CD4-positive, alpha-beta T cell treated with Interleukin-21 for 1 hour (primary cell): ENCODE measurements at places on chromosomes 5 and 9.

DNA sequence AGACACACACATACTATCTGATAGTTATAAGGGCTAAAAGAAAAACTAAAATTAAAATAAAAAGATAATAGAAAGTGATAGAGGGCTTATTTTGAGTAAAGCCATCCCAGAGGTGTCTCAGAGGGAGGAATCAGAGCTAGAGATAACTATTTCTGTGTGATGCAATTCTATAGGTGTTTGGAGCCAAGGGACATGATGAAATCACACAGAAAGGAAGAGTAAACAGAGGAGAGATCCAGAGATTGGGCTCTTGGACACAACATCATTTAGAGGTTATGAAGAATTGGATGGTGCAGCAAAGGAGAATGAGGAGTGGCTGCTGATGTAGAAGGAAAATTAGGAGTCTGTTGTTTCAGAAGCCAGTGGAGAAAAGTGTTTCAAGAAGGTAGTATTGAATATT, 393.5 kb downstream of the DIRAS2 start:
- no peak for DNase-seq

- DNase-seq, result no peak
Observed at GRCh38 chr5:88398316-88398715, 129.7 kb upstream of the TMEM161B start.

- no peak for DNase-seq
Observed at GRCh38 chr5:149145138-149145537, 3.8 kb downstream of the ABLIM3 start.

DNA sequence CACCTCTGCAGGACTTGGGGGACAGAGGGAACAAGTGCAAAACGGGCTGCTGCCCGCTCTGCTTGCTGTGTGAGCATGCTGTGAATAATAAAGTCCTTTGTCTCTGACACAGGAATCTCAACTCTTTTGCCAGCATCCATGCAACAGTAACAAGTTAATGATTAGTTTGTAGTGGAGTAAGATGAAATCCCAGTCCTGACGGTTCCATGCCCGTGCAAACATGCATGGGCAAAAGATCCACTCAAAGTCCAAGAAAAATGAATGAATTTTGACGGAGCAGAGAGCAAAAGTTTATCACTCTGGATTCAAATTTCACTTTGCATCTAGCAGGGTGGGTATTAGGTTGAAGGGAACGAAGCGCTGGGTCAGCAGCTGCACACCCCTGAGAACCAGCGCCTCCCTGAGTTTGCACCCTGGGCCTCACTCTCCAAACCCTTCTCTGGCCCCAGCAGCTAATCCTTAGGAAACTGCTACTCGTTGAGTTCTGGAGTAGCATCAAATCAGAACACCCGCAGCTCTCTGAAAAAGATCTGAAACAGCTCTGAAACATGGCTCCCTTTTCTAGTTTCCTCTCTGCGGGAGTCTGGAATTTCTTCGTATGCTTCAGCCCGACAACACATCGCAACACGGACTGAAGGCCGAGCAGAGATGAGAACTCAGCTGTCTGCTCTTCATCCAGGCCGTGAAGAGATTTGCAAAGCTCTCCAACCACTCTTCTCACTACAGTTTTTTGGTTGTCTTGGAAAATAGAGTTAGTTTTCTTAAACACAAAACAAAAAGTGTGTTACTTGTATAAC, 45.6 kb upstream of the RUFY1 start:
- DNase-seq, result no peak

GRCh38 chr5:14790220-14790619, 81.4 kb downstream of the ANKH start:
- DNase-seq, result no peak

GRCh38 chr5:163548649-163549048, 43.2 kb downstream of the MAT2B start:
- DNase-seq, result peak; percentile 1

DNA sequence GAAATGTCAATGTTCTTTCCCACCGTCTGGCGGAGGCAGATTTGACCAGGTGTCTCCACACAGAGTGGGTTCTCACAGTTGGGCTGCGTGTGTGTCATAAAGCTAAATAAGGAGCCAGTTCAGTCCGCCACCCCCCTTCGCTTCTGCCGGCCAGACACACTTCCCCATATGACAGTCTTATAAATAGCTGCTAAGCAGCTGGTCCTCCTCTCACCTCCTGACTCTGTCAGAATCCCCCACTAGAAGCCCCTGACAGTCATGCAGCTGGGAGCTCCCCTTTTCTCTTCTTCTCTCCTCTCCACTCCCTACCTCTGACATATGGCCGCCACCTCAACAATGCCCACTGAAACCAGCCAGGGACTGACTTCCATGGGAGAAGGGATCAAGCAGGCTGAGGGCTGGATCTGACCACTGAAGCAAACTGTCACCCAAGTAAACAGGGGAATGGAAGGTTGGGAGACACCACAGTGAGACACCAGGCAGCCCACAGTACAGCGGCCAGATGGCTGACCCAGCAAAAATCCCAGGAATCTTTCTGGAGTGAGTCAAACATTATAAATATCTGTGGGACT, 141.9 kb upstream of the EFNA5 start:
- DNase-seq, result no peak

DNA sequence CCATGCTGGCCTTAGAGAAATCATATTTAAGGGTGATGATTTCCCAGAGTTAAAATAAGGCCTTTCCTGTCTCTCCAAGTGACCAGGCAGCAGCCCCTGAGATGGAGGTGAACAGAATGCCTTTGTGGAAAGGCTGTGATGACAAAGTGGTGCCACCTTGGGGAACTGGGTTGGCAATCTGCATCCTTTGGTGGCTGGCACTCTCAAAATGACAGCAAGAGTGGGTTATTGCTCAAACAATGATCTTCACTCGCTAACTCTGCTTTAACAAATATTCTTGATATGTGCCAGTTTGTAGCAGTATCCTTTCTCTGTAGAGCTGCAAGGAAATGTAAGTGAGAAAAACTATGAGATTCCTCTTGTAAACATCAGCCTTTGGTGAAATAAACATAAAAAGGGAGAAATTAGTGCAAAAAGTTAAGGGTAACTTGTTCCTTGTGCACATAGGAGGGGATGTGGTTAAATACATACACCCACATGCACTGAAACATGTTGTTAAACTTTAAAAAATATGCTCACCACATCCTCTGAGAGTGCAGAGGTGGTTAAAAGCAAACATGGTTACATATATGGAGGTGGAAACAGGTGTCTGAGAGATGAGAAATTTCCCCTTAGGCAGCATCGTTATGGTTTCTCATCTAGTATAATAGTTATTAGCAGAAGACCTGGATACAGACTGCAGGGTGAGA, 373.4 kb upstream of the CTNND2 start:
- DNase-seq, result no peak

GRCh38 chr5:31415009-31415923, 116.6 kb downstream of the DROSHA start:
- DNase-seq, result no peak

DNA sequence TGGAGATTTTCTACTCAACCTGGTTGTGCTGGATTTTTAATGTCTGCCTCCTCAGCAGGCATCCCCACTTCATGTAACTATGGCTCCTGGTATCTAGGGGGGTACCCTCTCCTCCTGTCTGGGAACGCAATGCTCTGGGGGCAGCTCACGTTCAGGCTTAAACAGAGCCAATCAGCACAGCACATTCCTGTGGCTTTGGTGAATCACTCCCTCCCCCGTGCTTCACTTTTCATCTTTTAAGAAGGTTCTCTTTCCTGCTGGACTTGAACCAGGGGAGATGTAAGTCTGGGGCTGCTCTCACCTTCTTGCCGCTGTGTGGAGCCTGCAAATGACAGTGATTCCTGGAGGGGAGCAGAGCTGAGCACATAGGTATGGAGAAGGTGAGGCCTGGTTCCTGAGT, 101.2 kb downstream of the MSX2 start:
- DNase-seq, result no peak

GRCh38 chr5:150219142-150219541, 29.3 kb downstream of the SLC6A7 start:
- DNase-seq, result no peak

GRCh38 chr9:137382444-137383080, 40.4 kb downstream of the EXD3 start:
- DNase-seq, result no peak

DNA sequence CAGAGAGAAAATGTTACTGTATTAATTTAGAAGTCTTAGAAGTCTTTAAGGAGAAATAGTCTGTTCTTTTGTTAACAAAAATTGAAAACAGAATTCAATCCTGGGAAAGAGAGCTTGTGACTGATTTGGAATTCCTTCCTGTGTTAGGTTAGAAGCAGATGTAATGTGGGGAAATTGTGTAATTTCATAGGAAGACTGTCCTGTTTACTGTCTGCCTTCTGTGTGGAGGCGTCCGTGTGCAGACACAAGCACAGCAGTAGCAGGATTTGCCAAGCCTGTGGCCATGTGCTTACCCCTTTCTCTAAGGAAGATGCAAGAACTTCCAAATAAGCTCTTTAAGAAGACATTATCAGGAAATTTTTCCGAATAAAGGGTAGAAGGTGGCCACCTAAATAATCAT, 36.7 kb upstream of the F2R start:
- no peak for DNase-seq

- DNase-seq, result no peak
Observed at GRCh38 chr5:37665889-37666288, 174.0 kb downstream of the GDNF start.

DNA sequence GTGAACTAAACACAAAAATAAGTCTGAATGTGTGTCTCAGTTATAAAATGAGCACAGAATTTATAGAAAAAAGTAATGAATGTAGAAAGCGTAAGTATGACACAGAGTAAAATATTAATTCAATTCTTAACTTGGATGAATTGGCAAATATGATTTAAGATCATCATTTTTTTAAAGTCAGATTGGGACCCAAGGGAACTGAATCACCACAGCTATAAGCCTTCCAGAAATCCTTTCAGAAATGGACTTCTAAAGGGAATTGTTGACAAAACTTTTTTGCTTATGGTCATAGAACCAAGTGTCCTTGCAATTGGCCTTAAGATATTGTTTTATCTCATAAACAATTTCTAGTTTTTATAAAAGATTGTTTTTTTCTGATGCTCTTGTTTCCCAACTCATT, 495.1 kb upstream of the DAB2 start:
- no peak for DNase-seq

GRCh38 chr5:51652980-51653379, 269.7 kb downstream of the ISL1 start:
- DNase-seq, result no peak
